Lung (tissue), 17 donors: ENCODE measurements at places on chromosomes 1 and 21. TPM values are rescaled to one million over a fixed set of nuclear protein-coding genes. Genes with fewer than 3 reads are reported as not detected.

- H3K4me1 ChIP-seq, result no peaks in the 10 kb centered on the region
- no peak overlapping the region for H3K4me3 ChIP-seq
- H3K36me3 ChIP-seq, result no peaks in the 10 kb centered on the region
- no peak overlapping the region for H3K27ac ChIP-seq
- DNase-seq, result no peak
- peaks cover 5% of the 10 kb centered on the region for H3K27me3 ChIP-seq
Measured at GRCh38 chr1:6770751-6771440, 14.4 kb upstream of the CAMTA1 start.

SMCP gene
- not detected for total RNA-seq

KIF2C gene
- 1.5 TPM for total RNA-seq

- H3K4me3 ChIP-seq, result no peak within 1 kb of the TSS
- no peak within 1 kb of the TSS for H3K27ac ChIP-seq
- no peaks in the 10 kb centered on the region for H3K27me3 ChIP-seq
- H3K4me1 ChIP-seq, result no peaks in the 10 kb centered on the region
Measured at GRCh38 chr1:153375511-153375910, at the start of gene S100A12. Gene S100A12, minus strand, starts transcription at chr1:153375621. Its CDS starts 1,029 bp downstream, at chr1:153374592.

DNA sequence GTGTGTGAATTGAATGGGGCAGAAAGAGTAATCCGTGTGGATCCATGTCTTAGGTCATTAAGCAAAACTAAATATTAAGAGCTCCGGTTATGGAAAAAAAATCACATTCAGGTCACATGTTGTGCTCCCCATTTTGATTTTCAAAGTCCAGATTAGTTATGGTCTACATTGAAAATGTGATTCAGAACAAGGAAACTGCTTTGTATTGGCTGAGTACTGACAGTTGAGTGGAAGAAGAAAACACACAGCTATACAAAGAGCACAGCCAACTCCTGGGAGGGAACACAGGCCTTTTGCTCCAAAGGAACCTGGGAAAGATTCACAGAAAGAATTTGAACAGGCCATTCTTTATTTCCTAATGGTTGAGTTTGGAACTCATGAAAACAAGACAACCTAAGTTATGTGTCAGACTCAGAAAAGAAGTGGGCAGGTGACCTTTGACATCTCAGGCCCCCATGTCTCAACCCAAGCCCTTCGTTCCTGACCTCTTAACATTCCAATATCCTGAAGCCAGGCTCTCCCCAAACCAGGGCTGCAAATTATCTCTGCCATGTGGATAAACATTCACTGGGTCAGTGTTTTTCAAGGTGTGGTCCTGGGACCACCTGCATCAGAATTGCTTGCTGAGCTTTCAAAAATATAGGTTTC is 159.3 kb upstream of the LMO4 start:
- no peak for DNase-seq
- H3K27ac ChIP-seq, result no peak overlapping the region

DNA sequence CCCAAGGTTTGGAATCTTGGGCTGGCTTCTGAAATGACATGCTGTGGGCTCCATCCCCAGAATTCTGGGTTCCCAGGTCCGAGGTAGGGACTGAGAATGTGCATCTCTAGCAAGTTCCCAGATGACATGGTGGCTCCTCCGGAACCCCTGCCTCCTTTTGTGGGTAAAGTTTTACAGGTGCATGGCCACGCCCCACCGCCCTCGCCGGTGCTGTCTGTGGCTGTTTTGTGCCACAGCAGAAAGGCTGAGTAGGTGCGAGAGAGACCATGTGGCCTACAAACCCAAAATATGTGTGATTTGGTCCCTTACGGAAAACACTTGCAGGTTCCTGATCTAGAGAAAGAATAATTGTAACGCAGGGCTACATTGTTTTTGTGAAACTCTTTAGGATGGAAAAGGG is 30.9 kb downstream of the SKI start:
- no peak for DNase-seq
- peaks cover 3% of the 10 kb centered on the region for H3K4me1 ChIP-seq
- peaks cover 1% of the 10 kb centered on the region for H3K36me3 ChIP-seq
- no peaks in the 10 kb centered on the region for H3K27me3 ChIP-seq
- H3K4me3 ChIP-seq, result no peak overlapping the region

SLC50A1 gene
- 60.3 TPM for total RNA-seq

- DNase-seq, result peak; percentile 0
- H3K4me1 ChIP-seq, result no peaks in the 10 kb centered on the region
- no peaks in the 10 kb centered on the region for H3K36me3 ChIP-seq
- H3K27ac ChIP-seq, result no peak overlapping the region
- no peak overlapping the region for H3K4me3 ChIP-seq
Measured at GRCh38 chr1:101995984-101996745, 561 bp downstream of the OLFM3 start.

GRCh38 chr21:13937236-13937635 is 273.5 kb downstream of the LIPI start:
- no peak overlapping the region for H3K4me3 ChIP-seq
- no peak overlapping the region for H3K27ac ChIP-seq
- H3K27me3 ChIP-seq, result no peaks in the 10 kb centered on the region
- no peaks in the 10 kb centered on the region for H3K36me3 ChIP-seq

- no peaks in the 10 kb centered on the region for H3K36me3 ChIP-seq
- H3K27me3 ChIP-seq, result no peaks in the 10 kb centered on the region
- H3K4me1 ChIP-seq, result no peaks in the 10 kb centered on the region
- no peak overlapping the region for H3K27ac ChIP-seq
Measured at GRCh38 chr1:166721145-166721544, 118.1 kb upstream of the POGK start.

GRCh38 chr1:201982082-201982622 is 296 bp upstream of the RNPEP start:
- no peaks in the 10 kb centered on the region for H3K4me1 ChIP-seq

CFAP107 gene
- total RNA-seq, result 8.5 TPM

- no peak overlapping the region for H3K27ac ChIP-seq
- peaks cover 4% of the 10 kb centered on the region for H3K27me3 ChIP-seq
- no peaks in the 10 kb centered on the region for H3K36me3 ChIP-seq
- H3K4me3 ChIP-seq, result no peak overlapping the region
- H3K4me1 ChIP-seq, result peaks cover 7% of the 10 kb centered on the region
- DNase-seq, result no peak
Measured at GRCh38 chr21:44357064-44357837, 3.8 kb downstream of the TRPM2 start.

GRCh38 chr1:177786176-177786745 is 183.6 kb downstream of the SEC16B start:
- no peaks in the 10 kb centered on the region for H3K4me1 ChIP-seq
- H3K4me3 ChIP-seq, result no peak overlapping the region

- H3K27ac ChIP-seq, result no peak overlapping the region
- no peaks in the 10 kb centered on the region for H3K4me1 ChIP-seq
- no peak overlapping the region for H3K4me3 ChIP-seq
- H3K27me3 ChIP-seq, result no peaks in the 10 kb centered on the region
- no peak for DNase-seq
Measured at GRCh38 chr1:116232989-116233514, 121.9 kb downstream of the MAB21L3 start.

- DNase-seq, result no peak
- peaks cover 13% of the 10 kb centered on the region for H3K4me1 ChIP-seq
- H3K4me3 ChIP-seq, result no peak overlapping the region
- no peaks in the 10 kb centered on the region for H3K27me3 ChIP-seq
Measured at GRCh38 chr21:32137266-32137665, 141.6 kb downstream of the MIS18A start.

- H3K4me3 ChIP-seq, result no peak overlapping the region
- no peak overlapping the region for H3K27ac ChIP-seq
- no peaks in the 10 kb centered on the region for H3K36me3 ChIP-seq
- peaks cover 4% of the 10 kb centered on the region for H3K27me3 ChIP-seq
- H3K4me1 ChIP-seq, result no peaks in the 10 kb centered on the region
Measured at GRCh38 chr1:30801771-30802198, 44.2 kb upstream of the LAPTM5 start.

DNA sequence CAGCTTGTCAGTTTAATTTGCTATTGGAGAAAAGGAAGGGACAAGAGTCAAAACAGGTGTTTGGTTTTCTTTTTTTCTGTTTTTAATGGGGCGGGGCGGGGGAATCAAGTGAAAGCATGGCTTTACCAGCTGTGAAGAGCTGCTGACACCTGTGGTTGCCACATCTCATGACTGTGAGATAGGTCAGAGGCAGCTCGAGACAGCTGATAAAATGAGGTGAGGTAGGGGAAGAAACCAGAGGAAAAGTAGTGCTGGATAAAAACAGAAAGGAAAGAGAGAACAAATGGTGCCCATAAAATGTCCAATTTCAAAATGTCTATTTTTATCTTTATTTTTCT is 272.3 kb downstream of the NEGR1 start:
- H3K4me3 ChIP-seq, result no peak overlapping the region
- H3K27me3 ChIP-seq, result no peaks in the 10 kb centered on the region
- H3K36me3 ChIP-seq, result no peaks in the 10 kb centered on the region
- no peaks in the 10 kb centered on the region for H3K4me1 ChIP-seq
- no peak for DNase-seq

- H3K27ac ChIP-seq, result no peak overlapping the region
- no peaks in the 10 kb centered on the region for H3K27me3 ChIP-seq
- H3K4me1 ChIP-seq, result peaks cover 4% of the 10 kb centered on the region
- no peak for DNase-seq
- H3K4me3 ChIP-seq, result no peak overlapping the region
- no peaks in the 10 kb centered on the region for H3K36me3 ChIP-seq
Measured at GRCh38 chr1:3924825-3925220, 24.8 kb upstream of the C1orf174 start.
